Frontal cortex (tissue), 4 donors: ENCODE measurements at places on chromosomes 5 and 9.

DNA sequence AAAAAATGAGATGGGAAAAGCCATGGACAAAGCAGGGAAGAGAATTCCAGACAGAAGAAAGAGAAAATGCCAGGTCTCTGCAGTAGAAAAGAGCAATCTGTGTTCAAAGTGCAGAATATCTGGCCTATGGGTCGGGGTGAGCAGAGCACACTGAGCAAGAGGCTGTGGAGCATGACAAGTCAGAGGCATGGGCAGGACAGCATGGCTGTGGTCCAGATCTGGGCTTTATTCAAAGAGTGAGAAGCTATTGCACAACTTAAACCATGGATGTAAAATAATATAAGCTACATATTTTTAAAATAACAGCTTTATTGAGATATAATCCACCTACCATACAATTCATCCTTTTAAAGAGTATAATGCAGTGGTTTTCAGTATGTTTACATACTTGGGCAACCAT is 133.1 kb upstream of the SPDL1 start:
- no peak for DNase-seq

GRCh38 chr9:20611691-20612287 is 10.5 kb downstream of the MLLT3 start:
- DNase-seq: no peak

DNA sequence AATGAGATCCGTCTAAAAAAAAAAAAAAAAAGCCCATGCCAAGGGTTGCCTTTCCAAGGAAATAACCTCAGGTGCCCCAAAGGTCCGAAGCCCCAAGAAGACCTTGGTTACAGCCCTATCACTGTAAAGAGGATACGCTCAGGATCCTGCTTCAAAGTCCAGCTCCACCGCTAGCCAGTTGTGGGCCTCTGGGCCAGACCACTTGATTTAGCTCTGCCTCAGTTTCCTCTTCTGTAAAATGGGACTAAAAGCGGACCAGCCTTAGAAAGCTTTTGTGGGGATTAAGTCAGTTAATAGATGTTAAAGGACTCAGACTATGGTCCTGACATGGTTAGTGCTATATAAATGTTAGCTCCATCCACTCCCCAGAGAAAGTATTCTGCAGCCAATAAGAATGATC is 48.7 kb upstream of the ORM1 start:
- no peak for DNase-seq

- no peak for DNase-seq
These were observed 755.4 kb upstream of the CTNND2 start for GRCh38 chr5:12659686-12660085.

DNA sequence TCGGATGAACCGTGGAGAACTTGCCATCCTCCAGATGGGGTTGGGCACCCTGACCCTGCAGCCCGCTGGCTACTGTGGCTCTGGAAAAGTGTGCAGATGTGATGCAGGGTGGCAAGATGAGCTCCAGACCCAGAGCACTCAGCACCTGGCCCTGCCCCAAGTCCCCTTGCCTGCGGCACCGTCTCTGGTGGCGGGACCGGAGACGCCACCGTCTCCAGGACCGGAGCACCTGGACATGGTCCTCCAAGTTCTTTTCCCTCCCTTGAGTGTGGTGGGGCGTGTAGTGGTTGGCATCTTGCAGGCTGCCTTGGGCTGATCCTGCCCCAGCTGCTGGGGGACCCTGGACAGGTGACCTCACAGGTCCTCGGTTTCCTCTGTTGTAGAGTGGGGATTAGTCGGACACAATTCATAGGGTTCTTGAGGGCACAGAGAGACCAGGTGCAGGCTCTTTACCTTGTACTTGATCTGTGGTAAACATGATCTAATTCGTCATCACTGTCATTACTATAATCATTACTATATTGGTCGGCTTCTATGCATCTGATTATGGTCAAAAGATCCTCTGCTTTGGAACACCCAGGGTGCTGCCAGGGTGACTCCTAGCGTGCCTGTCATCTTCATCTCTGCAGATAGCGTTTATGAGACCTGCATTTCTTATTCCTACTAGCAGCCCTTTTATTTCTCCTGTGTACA is 83.5 kb downstream of the COL5A1 start:
- no peak for DNase-seq

- no peak for DNase-seq
These were observed 364.1 kb upstream of the CCNH start for GRCh38 chr5:87776785-87777184.

GRCh38 chr9:130982636-130983358 is 26.2 kb upstream of the LAMC3 start:
- DNase-seq: no peak

- DNase-seq: no peak
These were observed 257.1 kb upstream of the MAP3K1 start for GRCh38 chr5:56558131-56558745.

GRCh38 chr9:112013266-112013665 is 116.7 kb downstream of the UGCG start:
- DNase-seq: no peak

DNA sequence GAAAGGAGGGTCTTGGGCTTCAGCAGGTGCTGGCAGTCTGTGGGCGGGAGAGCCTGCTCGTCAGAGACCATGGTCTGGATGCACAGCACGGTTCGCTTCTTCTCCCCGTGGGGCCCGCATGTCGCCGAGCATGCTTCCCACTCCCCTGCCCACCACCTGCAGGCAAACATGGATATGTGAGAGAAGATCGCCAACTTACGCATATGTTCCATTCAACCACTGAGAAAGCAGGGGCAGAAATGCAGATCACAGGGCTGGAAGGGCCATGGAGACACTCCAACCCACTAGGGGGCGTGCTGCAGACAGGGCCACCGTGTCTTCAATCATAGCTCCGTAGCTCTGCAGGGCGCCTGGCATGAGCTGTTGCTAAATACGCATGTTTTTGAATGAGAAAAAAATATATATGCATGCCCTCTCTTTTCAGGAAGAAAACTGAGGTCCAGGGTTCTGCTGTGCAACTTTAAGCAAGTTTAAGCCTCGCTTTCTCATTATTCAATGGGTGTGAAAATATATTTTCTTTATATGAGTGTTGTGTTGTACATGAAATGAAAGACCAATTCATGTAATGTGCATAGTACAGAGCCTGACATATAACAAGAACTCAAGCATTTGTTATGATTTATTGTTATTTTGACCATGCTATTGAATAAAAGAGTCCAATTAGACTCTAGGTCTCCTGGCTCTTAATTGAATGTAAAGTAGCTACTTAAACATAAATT is 148.0 kb downstream of the TARS1 start:
- no peak for DNase-seq

- no peak for DNase-seq
These were observed 70.3 kb downstream of the CDH18 start for GRCh38 chr5:19917588-19918122.

DNA sequence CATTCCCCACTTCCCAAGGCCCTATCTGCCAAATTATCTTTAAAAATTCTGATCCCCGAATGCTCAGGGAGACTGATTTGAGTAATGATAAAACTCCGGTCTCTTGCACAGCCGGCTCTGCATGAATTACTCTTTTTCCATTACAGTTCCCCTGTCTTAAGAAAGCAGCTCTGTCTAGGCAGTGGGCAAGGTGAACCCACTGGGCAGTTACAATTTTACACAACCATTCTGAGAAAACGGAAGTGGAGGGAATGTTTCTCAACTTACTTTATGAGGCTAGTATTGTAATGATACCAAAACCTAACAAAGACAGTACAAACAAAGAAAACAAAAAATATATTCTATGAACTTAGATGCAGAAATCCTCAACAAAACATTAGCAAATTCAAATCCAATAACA is 100.0 kb downstream of the MCTP1 start:
- DNase-seq: no peak

GRCh38 chr9:8085986-8086385 is 286.4 kb upstream of the DMAC1 start:
- DNase-seq: no peak

DNA sequence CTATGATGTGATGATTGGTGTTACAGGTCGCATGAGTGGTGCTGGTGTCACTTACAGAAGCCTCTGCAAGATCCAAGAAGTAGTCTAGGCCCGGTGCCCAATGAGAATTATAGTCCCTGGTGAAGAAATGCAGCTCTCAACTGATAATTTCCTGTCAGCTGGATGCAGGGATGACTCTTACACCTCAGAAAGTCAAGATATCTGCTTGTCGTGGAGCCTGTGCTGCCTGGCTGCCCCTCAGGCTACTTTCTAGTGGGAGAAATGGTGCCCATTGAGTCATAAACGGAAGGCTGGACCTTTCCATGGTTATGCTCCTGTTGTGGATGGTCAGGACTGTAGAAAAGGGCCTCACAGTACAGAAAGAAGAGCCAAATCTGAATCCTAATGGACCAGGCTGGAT is 46.8 kb upstream of the NXNL2 start:
- DNase-seq: no peak

GRCh38 chr9:99896119-99896518 is 10.3 kb upstream of the STX17 start:
- DNase-seq: no peak

- DNase-seq: no peak
These were observed 1791.8 kb upstream of the WWC1 start for GRCh38 chr5:166499447-166500240.

DNA sequence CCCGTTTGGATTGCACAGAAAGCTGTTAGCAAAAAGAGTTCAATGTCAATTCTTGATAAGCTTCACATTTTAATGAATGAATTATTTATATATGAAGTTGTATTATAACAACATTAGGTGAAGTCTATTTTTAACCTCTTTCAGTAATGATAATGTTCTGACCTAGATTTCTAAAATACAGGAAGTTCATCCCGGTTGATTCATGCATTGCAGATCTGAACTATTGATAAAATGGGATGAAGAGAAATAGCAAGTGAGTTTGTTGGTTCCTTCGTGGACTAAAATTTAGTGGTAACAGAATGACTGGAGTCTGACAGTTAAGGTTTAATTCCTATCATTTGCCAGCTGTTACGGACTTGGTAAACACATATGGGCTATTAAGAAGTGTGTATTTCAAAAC is 180.5 kb downstream of the PCSK1 start:
- no peak for DNase-seq

DNA sequence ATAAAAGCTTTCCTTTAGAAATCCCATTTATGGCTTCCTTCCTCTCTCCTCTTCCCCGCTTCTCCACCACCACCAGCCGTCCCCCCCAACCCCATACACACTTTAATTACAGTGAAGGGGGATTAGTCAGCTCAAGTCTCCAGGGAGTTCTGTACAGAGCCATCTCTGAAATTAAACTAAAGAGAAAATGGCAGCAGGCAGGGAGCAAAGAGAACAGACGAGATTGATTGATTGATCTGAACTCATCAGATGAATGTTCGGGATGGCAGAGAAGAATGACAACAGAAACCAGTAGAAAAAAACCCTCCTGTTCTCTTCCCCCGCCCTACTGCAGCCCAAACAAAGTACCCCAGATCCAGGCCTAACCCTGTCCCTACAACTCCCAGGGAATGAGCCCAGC is 241.7 kb upstream of the PANK3 start:
- DNase-seq: no peak

GRCh38 chr9:92098638-92099037 is 16.6 kb downstream of the SPTLC1 start:
- DNase-seq: no peak

DNA sequence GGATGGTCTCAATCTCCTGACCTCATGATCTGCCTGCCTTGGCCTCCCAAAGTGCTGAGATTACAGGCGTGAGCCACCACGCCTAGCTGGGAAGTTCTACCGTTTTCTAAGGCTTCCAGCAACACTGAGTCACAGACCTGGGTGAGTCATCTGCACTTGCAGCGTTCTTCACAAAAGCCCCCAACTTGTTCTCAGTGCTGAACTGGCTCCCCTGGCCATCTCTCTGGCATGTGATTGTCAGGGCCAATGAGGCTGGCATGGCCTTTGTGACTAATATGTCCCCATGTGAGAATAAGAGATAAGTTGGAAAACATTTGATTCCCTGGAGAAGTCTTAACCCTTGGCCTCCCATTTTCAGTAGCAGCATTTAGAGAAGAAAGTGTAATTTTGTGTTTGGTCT is 124.4 kb downstream of the WDR41 start:
- DNase-seq: no peak

DNA sequence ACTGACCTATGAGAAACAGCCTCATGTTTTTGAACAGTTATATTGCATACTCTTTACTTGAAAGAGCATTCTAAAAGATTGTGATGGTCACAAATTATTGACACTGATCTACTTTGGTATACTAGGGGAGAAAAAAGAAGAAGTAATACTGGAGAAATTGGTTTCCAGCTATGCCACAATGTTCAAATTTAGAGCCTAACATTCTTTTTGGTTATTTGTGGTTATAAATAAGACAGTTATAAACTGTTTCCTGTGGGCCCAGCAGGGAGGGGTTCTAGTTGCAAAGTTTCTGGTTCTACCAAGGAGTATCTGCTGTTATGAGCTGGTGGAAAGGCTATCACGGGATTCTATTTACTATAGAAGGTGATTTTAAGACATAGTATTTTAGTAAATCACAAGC is 4.8 kb downstream of the CWC27 start:
- DNase-seq: no peak

DNA sequence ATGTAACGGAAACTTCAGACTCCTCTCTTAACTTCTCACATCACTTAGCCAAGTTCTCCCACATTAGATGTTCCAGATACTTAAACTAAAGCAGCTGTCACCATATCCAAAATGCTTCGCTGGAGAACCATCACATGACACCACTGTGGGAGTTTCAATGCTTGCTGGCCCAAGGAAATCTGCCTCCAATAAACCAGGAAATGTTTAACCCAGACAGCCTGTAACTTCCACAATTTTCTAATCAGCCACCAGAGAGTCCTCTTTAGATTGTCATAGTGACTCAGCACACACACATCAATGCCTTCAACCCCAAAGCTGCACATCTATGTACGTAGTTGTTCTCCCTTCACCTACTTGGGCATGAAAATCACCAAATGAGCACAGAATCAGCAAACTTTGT is 118.7 kb downstream of the LPAR1 start:
- no peak for DNase-seq

DNA sequence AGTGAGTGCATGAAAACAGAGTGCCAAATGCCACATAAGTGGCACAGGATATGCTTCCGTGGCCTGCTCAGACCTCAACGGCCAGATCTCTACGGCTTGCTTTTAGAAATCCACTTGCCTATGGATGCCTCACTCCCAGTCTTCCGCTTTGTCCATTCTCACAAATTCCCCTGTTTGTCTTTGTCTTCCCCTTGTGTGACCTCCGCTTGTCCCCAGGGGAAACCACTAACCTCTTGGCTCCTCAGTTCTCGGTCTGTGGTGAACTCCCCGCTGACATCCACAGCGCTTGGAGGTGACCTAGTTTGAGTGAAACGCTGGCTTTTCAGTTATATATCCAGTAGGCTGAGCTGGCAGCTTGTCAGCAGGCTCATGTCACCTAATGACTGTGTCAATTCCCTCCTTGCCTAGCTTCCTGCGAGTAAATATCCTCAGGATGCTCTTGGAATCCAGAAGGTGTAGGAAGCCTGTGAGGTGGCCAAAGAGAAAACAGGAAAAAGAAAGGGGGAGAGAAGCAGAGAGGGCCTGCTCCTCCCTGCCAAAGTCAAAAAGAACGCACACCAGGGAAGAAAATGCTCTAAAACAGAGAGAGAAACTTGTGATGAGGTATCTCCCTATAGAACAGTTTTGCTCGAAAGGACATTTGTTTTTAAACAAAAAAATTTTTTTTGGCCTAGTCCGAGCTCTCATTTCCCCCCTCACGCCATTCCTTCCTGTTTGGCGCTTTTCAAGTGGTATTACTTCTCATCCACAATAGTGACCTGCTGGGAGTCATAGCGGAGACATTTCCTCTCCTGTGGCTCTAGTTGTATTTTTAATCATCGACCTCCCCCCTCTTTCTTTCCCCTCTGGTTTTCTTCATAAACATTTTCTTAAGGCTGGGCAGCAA is 101.6 kb upstream of the SPRY4 start:
- DNase-seq: peak; percentile 36

GRCh38 chr5:132668706-132669454 is 4.9 kb upstream of the IL4 start:
- no peak for DNase-seq
